ENCODE measurements at places on chromosomes 5 and 9.

- no peak for DNase-seq
Measured at GRCh38 chr9:13053504-13053903, 226.0 kb downstream of the MPDZ start.

DNA sequence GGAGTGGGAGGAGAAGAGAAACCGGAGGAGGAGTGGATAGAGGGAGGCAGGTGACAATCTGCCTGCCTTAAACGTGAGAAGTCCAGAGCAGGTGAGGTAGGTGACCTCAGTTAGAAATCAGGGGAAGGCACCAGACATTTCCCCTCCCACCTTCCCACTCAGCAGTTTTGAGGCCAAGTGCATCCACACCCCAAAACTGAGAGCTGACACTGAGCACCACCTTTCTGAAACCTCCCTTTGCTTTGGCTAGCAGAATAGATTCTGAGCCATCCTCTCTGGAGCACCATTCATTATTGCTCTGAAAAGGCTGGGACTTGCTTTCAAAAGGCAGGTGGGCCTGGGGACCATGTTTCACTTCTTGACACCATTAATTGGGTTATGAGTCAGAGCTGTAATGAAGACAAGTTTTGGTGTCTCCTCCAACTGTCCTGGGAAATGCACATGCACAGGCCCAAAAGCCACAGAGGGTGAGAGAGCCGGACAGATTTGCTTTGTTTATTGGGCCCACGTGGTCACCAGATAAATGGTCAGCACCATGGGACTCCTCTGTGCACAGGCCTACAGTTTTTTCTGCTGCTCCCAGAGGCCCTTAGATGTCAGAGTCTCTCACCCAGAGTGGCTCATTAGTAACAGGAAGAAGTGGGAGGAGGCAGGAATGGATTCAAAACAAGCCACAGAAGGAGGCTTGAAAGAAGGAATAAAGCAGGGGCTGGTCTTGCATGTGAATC, 314.7 kb downstream of the TLE1 start:
- DNase-seq, result peak; percentile 60

GRCh38 chr5:59445741-59446140, 447.8 kb downstream of the PDE4D start:
- DNase-seq, result no peak

GRCh38 chr9:136703276-136703860, 9.0 kb upstream of the DIPK1B start:
- no peak for DNase-seq

- peak; percentile 75 for DNase-seq
Measured at GRCh38 chr9:135480071-135480939, 723 bp downstream of the PPP1R26 start.

DNA sequence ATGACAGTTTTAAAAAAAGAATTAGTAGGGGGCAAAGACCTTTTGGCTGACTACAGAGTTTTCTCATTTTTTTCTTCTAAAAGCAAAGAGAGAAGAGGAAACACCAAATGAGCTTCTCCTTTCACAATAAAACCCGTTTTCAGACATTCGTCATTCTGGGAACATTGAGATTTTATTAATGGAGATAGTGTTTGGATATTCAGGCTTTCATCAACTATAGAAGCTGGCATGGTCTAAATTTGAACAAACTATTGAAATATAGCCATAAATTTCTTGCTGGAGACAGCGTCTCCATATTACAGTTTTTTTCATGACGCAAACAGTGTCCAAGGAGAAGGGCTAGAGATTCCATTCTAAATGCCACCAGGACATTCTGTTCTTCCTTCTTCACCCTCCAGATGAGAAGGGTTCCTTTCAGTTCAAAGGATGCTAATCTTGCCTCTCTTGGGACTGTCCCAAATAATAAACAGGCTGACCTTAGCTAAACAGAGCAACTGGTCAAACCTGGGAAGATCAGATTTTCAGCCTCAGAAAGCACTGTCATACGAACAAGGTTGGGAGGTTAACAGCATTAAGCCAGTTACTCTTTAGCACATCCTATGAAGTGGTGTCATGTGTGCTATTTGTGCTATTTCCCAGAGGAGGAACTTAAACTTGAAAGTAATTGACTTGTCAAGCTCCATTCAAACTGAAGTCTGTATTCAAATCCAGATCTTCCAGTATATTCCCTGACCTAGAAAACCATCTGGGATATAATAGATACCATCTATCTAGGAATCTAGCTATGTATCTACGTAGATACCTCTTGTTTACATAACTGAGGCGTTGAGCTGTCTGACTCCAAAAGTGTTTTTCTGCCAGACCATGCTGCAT, 125.6 kb downstream of the LPAR1 start:
- DNase-seq, result no peak

GRCh38 chr5:153562189-153562588, 71.7 kb downstream of the GRIA1 start:
- peak; percentile 87 for DNase-seq

- no peak for DNase-seq
Measured at GRCh38 chr9:96185518-96186156, 116.3 kb downstream of the HSD17B3 start.

- DNase-seq, result no peak
Measured at GRCh38 chr9:137458194-137459151, 661 bp downstream of the NSMF start.

- DNase-seq, result no peak
Measured at GRCh38 chr9:136331556-136332481, 4.5 kb downstream of the GPSM1 start.

GRCh38 chr9:6153425-6153824, 62.2 kb upstream of the IL33 start:
- no peak for DNase-seq

GRCh38 chr5:129945774-129946270, 41.6 kb downstream of the CHSY3 start:
- DNase-seq, result no peak

DNA sequence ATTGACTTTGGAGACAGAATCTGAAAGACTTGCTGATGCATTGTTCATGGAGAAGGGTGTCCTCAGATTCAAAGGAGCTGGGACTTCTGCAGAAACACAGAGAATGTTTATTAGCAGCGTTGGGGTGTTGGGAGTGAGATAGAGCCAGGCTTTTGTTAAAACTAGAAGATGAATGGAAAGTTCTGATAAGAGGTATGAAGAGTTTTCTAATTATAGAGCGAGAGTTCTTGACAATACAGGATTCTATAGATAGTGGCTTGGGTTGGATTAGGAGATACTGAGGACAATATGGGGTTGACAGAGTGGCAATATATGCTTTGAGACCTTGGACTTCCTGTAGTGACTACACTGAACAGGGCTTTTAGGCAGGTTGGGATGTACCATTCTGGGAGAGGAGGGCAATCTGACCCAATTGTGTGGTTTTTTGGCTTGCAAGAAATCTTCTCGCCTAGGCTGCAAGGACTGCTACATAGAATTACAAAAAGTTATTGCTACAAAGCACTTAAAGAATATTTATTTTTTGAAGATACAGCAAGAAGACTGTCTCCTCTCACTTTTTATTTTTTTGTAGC, 83.1 kb downstream of the FER start:
- peak; percentile 80 for DNase-seq

DNA sequence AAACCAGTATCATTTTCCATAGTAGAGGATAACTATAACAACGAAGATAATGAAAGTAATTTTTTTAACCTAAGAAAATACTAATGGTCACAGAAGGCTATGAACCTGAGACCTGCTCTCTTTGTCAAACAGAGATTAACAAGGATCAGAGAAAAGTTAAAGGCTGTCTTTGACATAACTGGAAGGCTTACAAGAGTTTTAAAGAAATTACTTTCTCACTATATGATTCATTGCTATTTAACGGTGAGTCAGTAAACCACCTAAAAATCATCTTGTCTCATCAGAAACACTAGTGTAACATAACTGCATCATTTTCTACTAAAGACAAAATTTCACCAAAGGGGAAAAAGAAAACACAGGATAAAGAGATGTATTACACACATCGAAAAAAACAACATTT, 19.3 kb downstream of the MLANA start:
- DNase-seq, result no peak

GRCh38 chr9:99389087-99390033, 167.3 kb downstream of the SEC61B start:
- DNase-seq, result no peak

- no peak for DNase-seq
Measured at GRCh38 chr5:1781726-1782384, 17.8 kb downstream of the MRPL36 start.

GRCh38 chr9:38036359-38037084, 32.5 kb downstream of the SHB start:
- no peak for DNase-seq

DNA sequence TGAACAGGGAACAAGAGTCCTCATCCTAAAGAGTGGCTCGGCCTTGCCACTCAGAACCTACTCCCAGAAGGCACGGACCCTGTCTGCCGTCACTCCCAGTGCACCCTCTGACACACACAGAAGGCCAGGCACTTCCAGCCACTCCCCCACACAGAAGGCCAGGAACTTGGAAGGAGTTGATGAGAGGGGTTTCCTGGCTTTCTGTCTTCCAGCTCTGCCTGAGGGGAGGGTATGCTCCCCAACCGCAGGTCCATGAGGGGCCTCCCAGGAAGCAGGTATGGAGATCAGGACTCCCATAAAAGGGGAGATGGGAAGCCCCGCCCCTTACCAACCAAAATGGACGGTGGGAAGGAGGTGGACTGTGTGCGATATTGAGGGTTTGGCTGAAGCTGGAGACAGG, 247.6 kb upstream of the IRX4 start:
- peak; percentile 13 for DNase-seq

DNA sequence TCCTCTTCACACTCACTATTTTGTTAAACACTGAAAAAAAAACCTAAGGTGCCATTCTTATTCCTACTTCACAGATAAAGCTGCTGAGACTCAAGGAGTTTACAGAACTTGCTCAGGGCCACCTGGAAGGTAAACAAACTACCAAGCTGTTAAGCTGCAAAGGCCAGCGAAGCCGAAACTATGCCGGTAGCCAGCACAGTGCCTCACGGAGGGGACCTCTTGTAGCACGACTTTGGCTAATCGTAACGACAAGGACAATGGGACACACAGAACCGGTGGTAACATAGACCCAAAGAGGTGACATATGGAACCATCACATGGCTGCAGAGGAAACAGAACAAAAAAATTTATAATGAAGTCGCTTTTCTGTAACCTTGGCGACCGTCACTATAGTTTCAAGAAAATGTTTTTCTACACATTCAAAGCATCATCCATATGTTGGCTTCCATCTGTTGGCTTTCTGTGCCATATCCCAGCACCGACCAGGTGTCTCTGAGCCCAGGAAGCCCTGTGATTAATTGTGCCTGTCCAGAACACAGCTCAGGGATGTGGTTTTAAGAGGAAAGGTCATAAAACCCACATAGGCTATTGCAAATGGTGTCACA, 60.3 kb downstream of the S1PR3 start:
- no peak for DNase-seq

- no peak for DNase-seq
Measured at GRCh38 chr5:6342689-6343315, 35.5 kb downstream of the MED10 start.
